ENCODE measurements at places on chromosomes 5 and 9.
A peak's percentile ranks its signal among the peaks of the same experiment; 100 is the strongest.

- DNase-seq = no peak
Measured at GRCh38 chr9:127873223-127873691, 4.2 kb downstream of the AK1 start.

DNA sequence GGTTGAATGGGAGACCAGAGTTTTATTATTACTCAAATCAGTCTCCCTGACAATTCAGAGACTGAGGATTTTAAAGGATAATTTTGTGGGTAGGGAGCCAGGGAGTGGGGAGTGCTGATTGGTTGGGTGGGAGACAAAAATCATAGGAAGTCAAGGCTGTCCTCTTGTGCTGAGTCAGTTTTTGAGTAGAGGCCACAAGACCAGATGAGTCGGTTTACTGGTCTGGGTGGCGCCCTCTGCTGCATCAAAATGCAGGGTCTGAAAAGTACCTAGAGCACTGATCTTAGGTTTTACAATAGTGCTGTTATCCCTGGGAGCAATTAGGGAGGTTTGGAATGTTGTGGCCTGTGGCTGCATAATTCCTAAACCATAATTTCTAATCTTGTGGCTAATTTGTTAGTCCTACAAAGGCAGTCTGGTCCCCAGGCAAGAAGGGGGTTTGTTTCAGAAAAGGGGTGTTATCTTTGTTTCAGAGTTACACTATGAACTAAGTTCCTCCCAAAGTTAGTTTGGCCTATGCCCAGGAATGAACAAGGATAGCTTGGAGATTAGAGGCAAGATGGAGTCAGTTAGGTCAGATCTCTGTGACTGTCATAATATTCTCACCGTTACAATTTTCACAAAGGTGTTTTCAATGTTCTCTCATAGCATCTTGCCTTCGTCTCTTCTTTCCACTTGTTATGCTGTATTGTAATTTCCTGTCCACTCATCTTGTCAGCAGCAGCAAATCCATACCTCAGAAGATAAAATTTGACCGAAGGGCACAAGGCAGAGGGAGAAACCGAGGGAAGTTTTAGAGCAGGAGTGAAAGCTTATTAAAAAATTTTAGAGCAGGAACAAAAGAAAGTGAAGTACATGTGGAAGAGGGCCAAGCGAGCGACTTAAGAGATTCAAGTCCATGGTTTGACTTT is 59.2 kb upstream of the CLINT1 start:
- DNase-seq = peak; percentile 66

- peak; percentile 19 for DNase-seq
Measured at GRCh38 chr5:167049043-167049663, 1242.3 kb upstream of the WWC1 start.

GRCh38 chr5:85249204-85249603 is 864.5 kb upstream of the EDIL3 start:
- DNase-seq = no peak

DNA sequence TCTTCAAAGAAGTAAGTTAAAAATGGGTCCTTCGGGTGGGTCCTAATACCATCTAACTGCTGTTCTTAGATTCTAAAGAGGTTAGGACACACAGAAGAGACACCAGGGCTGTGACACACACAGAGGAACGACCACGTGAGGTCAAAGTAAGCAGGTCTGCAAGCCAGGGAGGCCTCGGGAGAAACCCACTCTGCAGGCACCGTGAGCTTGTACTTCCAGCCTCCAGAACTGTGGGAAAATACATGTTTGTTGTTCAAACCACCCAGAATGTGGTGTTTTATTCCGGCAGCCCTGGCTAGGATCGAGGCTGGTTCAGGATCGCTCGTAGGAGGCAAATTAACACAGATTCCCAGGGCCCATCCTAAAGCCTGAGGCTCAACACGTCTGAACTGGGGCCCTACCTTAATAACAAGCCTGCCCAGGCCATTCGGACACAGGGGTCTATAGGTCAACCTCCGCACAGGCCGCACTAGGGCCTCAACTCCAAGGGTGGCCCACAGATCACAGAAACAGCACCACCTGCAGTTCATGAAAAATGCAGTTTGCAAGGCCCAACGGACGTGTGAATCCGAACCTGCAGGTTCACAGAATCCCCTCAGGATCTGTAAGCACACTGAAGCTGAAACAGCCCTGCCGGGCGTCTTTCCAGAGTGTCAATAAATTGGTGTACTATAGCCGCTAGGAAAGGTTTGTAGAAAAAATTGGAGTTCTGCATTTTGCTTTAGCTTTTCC is 7.1 kb downstream of the MED10 start:
- no peak for DNase-seq

DNA sequence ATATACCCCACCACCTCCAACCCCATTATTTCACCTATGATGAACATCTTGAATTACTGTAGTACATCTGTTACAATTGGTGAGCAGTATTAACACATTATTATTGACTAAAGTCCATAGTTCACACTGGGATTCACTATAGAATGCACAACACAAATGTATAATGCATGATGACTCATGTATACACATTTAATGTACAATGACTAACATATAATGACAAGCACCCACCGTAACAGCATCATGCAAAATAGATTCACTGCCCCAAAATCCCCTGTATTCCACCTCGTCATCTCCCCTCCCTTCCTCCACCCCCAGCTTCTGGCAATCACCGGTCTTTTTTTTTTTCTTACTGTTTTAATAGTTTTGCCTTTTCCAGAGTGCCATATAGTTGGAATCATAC is 47.1 kb upstream of the NEK6 start:
- DNase-seq = no peak

GRCh38 chr5:127370631-127371030 is 80.0 kb downstream of the MEGF10 start:
- DNase-seq = no peak

- no peak for DNase-seq
Measured at GRCh38 chr9:136429683-136430491, 9.8 kb downstream of the INPP5E start.

- DNase-seq = peak; percentile 6
Measured at GRCh38 chr5:179495906-179496455, 54.4 kb upstream of the RUFY1 start.

DNA sequence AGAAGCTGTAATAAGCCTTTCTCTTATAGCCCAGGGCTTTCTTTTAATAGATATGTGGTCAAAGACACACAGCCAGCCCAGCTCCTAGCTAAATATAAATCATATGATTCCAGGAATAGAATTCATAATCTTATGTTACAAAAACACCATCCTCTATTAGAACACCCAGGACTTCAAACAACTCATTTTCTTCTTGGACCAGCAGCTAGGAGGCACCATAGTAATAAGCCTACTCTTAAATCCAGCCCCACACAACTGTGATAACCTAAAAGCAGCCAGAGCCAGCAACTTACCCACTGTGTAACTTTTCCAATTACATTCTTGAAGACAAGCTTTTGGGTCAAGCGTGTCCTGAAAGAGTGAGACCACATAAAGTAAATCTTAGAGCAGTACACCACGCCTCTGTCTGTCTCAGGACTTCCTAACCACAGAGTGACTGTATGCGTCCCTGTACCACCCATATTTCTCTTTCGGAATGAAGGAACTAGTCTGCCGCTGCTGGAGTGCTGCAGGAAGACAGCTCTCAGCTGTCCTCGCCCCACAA is 223.8 kb downstream of the TLE1 start:
- DNase-seq = no peak

All from AML-193 (cell line).